ENCODE measurements at places on chromosomes 7 and 10.

DNA sequence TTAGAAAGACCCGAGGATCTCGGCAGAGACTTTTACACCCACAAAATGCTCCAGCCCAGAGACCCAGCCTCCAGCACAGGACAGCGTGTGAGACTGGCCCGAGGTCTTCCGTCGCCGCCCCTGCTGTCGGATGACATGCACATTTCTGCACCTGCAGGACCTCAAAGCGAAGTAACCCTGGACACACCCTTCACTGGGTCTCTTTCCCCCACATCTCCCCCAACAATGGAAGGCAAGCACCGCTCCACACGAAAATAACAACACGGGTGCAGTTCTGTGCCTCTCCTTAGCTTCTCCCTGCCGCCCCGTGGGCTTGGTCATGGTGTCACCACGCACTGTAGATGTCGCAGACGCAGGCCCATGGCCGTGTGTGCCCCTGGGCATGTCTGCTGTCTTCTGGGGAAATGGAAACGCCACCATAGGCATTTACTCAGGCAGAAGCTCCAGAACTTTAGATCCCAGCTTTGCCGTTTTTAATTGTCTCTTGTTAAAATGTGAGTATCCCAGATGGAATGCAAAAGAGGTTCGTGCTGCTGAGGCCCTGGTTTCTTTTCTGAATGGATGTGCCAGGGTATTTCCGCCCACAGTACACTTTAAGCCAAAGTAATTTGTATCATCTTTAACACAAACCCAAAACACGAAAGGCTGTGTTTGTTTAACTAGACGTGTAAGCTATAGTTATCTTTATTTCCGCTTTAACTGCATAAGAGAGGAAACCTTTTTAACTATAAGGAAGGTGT is 237.9 kb downstream of the MGMT start:
- peak; percentile 11 for DNase-seq

DNA sequence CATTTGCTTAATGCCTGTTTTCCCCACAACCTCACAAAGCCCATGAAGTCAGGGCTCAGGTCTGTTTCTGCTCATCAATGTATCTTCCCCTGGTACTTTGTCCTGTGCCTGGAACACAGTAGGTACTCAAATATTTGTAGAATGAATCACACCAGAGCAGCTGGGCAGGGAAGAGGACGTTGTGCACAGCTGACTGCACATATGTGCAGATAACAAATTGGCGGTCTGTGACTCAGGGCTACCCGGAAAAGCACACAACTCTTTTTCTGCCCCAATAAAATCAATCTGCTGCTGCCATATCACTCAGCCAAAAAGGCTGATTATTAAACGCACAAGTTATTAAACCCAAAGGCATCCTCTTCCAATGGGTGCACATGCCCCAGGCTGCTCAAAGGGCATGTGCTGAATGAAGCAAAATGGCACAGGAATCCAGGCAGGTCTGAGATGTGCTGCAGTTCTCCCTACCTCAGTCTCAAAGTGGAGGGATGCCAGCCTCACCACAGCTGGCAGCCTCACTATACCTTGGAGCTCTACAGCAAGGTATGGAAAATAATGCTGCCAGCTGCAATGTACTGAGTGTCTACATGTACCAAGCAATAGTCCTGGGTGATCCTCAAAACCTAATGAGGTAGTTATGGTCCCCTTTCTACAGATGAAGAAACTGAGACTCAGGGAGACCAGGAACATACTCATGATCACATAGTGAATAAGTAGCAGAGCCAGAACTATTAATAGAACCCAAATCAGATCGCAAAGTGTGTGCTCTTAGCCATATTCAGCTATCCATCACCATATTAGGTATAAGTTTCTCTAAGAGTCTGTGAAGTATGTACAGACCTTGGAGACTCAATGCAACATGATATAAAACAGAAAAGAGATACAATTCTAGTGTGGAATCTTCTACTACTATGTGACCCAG is 43.4 kb downstream of the SORBS1 start:
- DNase-seq = no peak

DNA sequence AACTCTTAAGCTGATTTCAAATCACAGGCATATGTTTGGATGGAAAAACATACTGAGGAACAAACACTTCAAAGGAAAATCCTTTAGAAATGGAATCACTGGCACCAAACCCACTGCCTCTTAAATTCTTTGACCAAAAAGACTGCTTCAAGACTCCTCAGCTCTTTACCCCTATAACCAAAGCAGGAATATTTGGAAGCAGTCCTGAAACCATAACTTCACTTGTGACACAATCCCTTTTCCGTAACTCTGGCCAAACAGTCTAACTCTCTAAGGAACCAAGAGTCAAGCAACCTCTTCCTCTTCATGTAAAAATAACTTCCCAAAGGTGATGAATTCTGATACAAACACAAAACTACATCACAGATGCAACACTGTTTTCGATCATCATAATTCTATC is 104.3 kb downstream of the MTERF1 start:
- DNase-seq = no peak

- peak; percentile 84 for DNase-seq
Observed at GRCh38 chr7:148962823-148963582, 65.3 kb downstream of the PDIA4 start.

DNA sequence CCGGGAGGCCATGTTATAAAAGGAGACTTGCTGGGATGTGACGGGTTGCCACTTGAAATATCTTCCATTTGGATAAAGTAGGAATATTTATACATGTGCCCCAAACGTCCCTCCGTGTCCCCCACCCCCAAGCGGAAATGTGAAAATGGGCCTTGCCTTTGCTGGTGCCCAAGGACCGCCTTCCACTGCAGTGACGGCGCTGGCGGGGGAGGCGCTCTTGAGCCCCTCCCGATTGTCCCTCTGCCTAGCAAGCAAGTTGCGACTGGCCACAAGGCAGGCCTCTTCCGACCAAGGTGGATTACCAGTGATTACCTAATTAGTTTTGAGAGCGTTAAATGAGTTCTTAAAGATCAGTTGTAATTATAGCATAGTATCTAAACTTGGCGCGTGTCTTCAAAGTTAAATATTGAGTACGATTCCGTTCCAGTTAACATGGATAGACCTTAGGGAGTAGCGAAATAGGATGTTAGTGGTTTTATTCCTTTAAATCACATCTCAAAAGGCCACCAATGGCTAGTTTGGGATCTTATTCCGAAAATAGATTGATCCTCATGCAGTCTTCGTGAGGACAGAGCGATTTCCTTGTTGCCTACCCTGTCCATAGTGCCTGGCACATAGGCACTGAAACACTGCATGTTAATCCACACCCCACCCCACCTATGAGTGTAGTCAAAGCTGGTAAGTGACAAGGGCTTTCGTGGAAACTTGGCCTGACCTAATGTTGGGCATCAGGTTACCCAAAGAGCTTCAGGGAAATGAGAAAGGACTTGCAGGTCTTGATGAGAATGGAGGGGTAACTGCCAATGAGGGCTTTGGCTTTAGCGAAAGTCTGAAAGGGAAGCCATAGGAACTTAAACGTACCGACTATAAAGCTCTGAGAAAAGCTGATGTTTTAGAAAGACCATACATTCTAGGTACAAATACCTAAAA is 1.1 kb downstream of the PPIA start:
- DNase-seq = peak; percentile 94

DNA sequence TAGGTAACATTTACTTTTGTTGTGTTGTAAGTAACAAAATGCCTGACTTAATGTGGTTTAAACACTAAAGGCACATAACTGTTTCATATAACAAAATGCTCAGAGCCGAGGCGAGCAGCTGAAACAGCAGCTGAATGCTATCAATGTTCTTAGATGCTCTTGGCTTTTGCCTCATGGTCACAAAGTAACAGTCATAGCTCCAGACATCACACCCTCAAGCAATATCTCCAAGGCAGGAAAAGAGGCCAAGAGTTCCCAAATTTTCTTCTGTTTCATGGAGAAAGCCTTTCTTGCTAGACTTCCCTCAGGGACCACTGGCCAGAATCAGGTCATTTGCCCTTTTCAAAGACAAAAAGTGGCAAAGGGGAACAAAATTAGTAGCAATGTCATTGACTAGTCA is 43.5 kb upstream of the PFKP start:
- DNase-seq = no peak

- no peak for DNase-seq
Observed at GRCh38 chr10:111872591-111872990, 311.0 kb downstream of the GPAM start.

GRCh38 chr10:73439055-73439454 is 5.7 kb upstream of the MSS51 start:
- DNase-seq = no peak

GRCh38 chr10:47116445-47116844 is 183.6 kb upstream of the GDF10 start:
- no peak for DNase-seq

DNA sequence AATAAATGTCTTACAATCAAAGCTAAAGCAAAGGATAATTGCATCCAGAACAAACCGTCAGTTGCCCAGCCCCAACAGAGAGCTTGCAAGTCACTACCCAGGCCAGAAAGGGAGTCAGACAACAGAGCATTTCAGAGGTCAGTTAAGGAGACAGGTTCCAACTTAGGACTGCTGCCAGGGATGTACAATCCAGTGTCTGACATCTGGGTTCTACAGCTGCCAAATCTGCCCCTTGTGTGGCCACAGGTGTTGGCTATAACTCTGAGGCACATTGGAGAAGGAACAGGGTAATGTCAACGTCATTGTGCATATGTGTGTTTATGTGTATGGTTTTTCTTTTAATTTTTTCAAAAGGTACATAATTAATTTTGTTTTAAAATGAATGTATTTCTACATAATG is 85.2 kb upstream of the GLCCI1 start:
- DNase-seq = no peak

GRCh38 chr7:51141451-51142003 is 175.1 kb downstream of the COBL start:
- peak; percentile 31 for DNase-seq

- DNase-seq = no peak
Observed at GRCh38 chr7:132531562-132531961, 44.7 kb downstream of the PLXNA4 start.

DNA sequence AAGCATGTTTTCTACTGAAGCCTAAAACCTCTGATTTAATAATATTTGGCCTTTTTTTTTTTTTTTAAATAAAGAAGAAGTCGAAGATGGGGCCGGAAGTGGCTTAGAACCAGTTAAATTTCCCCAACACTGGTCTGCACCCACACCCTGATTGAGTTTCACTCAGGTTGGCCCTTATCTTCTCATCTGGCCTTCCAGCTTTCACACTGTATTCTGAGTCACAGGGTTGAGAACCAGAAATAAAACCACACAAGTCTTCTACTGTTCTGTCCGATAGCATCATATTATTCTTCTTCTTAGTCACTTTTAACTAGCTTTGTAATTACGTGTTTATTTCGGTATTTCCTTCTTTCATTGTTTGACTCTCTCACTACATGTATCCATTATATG is 9.9 kb downstream of the ZNF365 start:
- no peak for DNase-seq

DNA sequence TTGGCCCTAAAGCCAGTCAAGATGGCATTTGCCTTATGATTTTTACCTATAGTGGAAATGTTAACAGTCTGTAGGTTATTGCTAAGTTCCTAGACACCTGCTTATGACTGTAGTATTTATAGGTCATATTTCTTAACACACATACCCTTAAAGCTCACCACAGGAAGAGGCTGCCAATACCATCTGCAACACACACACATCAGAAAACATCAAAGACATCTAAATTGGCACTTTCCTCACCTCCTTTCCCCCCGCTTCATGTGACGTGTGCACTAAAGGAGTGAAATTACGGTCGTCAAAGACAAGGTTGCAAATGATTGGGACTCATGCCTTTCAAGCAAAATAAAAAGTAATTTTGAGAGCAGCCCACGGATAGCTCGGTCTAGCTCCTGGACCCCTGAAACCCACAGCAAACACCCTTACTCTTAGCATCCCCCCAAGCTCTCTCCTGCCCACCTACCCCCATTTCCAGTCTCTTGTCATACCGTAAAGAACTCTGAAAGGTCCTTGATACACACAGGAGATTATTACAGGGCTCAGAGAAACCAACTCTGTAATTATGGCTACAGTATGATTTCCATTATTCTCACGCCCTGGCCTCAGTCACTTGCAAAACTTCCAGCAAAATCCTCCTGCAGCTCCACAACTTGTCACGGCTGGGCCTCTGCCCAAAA is 90.5 kb downstream of the PLXNA4 start:
- no peak for DNase-seq

GRCh38 chr10:35827783-35828182 is 185.7 kb upstream of the FZD8 start:
- DNase-seq = no peak

GRCh38 chr10:119783665-119784027 is 57.8 kb downstream of the INPP5F start:
- DNase-seq = no peak

DNA sequence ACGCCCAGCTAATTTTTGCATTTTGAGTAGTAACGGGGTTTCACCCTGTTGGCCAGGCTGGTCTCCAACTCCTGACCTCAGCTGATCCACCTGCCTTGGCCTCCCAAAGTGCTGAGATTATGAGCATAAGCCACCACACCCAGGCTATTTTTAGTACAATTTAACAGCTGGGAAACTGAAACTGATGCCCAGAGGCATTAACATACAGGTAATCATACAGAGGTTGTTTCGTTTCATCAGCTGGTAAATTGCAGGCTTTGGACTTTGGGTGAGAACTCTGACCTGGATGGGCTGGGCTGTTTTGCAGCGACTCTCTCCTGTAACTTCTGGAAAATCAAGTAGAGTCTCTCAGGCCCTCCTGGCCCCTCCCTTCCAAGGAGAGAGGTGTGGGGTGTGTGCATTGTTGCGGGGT is 6.2 kb upstream of the ACHE start:
- DNase-seq = no peak

- DNase-seq = no peak
Observed at GRCh38 chr7:104857458-104858425, 156.3 kb upstream of the KMT2E start.

DNA sequence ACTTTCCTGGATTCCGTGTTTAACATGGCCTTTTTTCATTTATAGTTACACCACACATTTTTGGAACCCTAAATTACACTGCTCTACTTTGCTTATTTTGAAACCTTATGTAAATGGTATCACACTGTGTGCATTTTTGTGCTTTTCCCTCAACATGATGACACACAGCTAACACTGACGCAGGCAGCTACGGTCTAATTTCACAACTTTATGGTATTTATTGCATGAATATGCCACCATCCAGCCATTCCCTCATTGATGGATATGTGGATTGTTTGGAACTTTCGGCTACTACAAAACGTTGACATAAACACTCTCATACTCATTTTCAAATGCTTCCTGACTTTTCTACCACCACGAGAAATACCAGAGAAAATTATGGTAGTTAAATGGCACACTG is 6.9 kb downstream of the PAPOLB start:
- DNase-seq = no peak

- no peak for DNase-seq
Observed at GRCh38 chr7:4707217-4707741, 25.2 kb downstream of the FOXK1 start.

GRCh38 chr10:26931223-26931622 is 70.5 kb upstream of the ABI1 start:
- no peak for DNase-seq

All from right hindlimb (tissue), 1 donor.